CD4-positive, alpha-beta T cell treated with Interleukin-10 for 1 hour (primary cell): ENCODE measurements at places on chromosomes 13 and 19.

DNA sequence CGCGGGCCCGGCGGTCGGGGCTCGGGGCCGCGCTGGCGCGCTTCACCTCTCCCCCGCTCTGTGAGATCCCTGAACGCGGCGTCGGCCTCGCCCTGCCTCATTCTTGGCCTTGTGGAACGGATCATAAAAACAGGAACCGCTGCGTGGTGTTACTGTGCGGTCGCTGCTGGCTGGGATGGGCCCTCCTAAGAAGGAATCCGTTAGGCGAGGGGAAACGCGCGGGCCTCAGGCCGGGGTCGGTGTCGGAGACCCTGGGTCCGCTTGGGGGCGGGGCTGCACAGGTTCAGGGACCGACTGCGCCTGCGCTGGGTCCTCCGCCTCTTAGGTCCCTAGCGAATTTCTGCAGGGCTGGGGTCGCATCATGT, 381 bp downstream of the CKAP2 start:
- peak; percentile 78 for DNase-seq

DNA sequence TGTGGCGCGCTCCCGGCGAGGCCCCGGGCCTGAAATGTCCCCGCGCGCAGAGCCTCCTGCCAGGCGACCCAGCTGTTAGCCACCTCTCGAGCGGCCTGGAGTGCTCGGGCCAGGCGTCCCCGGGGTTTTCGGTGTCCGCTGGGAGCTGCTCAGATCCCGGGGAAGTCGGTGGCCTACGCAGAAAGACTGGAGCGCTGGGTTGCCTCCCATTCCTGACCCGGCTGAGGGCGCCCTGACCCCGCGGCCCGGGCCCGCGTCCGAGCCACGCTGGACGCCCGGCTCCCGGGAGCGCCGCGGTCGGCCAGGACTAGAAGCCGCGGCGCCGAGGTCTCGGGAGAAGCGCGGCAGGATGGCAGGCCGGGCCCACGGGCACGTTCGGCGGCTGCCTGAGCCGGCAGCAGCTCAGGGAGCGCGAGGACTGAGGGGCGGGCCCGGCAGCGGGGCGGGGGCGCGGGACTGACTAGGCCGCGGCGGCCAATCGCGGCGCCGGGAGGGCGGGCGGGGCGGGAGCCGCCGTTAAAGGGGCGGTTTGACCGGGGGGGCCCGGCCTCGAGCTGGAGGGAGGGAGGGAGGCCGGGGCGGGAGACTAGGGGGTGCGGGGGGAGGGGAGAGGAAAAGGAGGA, 1.3 kb upstream of the ZIC2 start:
- DNase-seq = peak; percentile 59

GRCh38 chr19:30778961-30779715, 407.0 kb downstream of the ZNF536 start:
- no peak for DNase-seq

DNA sequence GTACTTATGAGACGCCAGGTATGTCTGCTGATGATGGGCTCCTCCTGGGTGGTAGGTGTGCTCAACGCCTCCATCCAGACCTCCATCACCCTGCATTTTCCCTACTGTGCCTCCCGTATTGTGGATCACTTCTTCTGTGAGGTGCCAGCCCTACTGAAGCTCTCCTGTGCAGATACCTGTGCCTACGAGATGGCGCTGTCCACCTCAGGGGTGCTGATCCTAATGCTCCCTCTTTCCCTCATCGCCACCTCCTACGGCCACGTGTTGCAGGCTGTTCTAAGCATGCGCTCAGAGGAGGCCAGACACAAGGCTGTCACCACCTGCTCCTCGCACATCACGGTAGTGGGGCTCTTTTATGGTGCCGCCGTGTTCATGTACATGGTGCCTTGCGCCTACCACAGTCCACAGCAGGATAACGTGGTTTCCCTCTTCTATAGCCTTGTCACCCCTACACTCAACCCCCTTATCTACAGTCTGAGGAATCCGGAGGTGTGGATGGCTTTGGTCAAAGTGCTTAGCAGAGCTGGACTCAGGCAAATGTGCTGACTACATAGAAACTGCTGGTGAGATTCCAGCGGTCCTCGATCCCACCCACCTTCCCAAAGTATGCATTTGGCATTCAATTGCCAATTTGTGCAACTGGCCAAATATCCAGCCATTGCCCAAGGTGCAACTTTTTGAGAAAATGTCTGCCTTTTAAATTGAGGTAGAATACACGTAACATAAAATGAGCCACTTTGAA, 10.2 kb downstream of the OR2Z1 start:
- DNase-seq = no peak

- no peak for DNase-seq
Measured at GRCh38 chr13:67226696-67227095, 3.4 kb downstream of the PCDH9 start.

DNA sequence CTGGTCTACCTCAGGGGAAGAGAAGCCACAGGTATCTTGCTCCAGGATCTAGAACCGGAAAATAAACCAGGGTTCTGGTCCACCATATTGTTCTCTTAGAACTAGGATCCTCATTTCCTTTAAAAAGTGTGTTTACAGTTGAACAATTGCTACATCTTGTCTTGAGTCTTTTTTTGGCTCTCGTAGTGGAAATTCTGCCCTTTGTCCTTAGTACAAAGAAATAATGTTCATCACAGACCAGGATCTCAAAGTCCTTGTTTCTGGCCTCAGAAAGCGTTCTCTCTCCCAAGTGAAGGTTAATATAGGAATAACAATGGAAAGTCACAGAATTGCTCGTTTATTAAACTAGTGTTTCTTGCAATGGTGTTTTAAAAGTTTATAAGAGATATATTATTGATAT, 20.8 kb downstream of the KLF2 start:
- no peak for DNase-seq

GRCh38 chr13:36880961-36881360, 39.1 kb downstream of the SMAD9 start:
- no peak for DNase-seq

GRCh38 chr19:49110567-49110966, 3.6 kb upstream of the LIN7B start:
- no peak for DNase-seq

- no peak for DNase-seq
Measured at GRCh38 chr19:34363094-34363493, 1.9 kb upstream of the GPI start.

GRCh38 chr19:16268676-16269319, 55.8 kb upstream of the KLF2 start:
- DNase-seq = peak; percentile 48

GRCh38 chr13:94656766-94657165, 55.1 kb downstream of the GPR180 start:
- DNase-seq = no peak

DNA sequence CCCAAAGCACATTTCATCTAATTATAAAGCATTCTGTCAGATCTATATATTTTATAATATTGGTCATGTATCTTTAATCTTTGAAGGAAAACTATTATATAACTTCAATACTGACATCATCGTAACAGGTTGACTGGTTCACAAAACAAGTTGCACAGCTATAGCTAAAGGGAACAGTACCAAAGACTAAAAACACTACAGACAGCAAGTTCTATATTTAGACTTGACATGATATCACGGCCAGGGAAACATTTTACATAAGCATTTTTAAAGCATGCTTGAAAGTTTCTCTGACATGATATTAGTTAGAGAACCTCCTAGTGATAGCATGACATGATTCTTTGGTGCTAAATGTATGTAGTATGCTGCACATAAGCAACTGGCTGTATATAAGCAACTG, 182.5 kb downstream of the NDFIP2 start:
- no peak for DNase-seq

DNA sequence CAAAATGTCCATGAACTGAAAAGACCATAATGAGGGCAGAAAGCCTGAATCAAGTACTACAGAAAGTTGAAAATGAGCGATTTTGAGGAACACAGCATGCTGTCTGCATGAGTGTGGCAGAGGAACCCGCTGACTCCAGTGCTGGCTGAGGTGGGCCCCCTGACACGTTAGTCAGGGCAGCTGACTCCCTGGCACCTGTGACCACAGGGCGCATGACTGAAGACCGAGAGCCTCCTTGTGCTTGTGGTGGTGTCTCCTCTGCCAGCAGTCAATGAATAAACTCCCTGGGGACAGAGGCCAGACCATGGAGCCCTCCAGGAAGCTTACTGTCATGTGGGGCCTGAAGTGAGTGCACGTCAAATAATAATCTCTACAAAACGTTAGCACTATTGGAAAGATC, 38.4 kb upstream of the VSTM2B start:
- DNase-seq = no peak

GRCh38 chr13:51721496-51721895, 82.5 kb downstream of the DHRS12 start:
- DNase-seq = no peak

GRCh38 chr13:98427331-98427995, 149.4 kb downstream of the STK24 start:
- no peak for DNase-seq

DNA sequence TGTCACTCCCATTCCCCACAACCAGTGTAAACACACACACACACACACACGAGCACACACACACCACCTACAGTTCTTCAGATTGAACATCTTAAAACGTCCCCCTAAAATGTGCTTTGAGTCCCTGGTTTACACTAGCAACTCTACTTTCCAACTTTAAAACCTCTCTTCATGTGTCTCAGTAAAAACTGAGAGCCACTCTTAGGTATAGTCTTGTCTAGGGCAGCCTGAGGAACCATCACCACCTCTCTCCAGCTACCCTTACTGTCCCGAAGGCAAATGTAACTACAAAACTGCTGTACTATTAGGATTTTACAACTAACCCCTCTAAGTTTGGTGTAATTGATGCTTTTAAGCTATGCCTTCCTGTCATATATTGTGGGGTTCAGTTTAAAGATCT, 1501.6 kb upstream of the MIR17HG start:
- no peak for DNase-seq

GRCh38 chr13:66171920-66172319, 1058.2 kb downstream of the PCDH9 start:
- DNase-seq = no peak

DNA sequence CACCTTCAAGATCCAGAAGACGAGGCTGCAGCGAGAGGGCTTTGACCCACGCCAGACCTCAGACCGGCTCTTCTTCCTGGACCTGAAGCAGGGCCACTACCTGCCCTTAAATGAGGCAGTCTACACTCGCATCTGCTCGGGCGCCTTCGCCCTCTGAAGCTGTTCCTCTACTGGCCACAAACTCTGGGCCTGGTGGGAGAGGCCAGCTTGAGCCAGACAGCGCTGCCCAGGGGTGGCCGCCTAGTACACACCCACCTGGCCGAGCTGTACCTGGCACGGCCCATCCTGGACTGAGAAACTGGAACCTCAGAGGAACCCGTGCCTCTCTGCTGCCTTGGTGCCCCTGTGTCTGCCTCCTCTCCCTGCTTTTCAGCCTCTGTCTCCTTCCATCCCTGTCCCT, 7.0 kb upstream of the PGLS start:
- no peak for DNase-seq

DNA sequence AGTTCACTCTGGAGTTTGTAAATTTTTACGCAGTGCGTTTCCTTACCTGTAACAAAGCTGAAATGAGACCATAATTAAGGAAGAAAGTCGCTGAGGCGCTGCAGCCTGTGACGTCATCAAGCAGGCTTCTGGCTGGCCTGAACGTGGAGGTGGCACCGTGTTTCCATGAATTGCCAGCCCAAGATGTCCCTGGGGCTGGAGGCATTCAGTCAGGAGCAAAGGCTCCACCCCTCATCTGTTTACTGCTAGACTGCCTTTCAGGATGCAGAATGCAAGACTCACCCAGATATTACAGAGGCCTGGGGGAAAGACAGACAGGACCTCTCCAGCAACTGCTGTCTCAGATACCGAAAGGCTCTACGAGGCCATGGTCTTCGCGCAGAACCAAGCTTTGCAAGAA, 424.6 kb downstream of the TSHZ3 start:
- no peak for DNase-seq

DNA sequence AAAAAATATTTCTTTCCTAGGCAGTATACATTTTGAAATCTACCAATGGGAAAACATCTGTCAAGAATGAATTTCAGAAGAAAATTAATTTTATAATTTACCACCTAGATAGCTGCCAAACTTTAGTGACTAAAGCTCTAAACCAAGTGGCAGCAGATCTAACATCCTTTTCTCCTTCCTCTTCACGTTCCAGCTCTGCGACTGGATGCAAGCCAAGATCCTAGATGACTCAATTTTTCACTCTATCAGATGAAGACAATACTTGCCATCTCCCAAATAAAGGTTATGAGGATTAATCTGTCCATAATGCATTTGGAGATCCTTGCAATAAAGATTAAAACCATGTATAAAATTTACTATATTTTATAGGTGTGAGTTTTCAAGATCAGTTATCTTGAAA, 66.7 kb upstream of the MIR17HG start:
- no peak for DNase-seq

GRCh38 chr13:94667190-94667589, 45.2 kb downstream of the SOX21 start:
- no peak for DNase-seq

DNA sequence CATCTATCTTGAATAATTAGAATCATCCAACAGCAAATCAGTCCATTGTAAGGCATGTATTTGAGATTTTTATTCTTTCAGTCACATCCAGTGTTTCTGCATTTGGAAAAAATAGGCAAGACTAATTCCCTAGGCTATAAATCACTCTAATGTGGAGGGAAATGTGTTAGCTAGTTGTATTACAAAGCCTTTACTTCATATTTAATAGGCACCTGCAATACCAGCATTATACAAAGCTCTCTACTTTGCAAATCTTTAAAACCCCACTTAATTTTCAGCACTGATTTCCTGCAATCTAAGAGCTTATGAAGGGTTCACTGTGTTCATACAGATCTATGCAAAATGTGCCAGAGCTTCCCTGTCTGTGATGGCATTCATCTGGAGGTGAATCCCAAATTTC, 12.3 kb downstream of the PCDH9 start:
- DNase-seq = no peak

DNA sequence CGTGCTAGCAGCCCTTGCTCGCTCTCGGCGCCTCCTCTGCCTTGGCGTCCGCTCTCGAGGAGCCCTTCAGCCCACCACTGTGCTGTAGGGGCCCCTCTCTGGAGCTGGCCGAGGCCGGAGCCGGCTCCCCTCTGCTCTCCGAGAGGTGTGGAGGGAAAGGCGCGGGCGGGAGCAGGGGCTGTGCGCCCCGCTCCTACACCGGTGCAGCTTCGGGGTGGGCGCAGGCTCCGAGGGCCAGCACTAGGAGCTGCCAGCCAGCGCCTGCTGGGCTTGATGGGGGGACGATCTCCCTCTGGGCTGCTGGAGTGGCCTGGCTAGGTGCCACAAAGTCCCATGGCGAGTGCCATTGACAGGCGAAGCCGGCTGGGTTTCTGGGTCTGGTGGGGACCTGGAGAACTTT, 365.5 kb downstream of the SLITRK1 start:
- DNase-seq = no peak

GRCh38 chr13:100665403-100665802, 9.2 kb downstream of the TMTC4 start:
- no peak for DNase-seq
